Adipocyte (in vitro differentiated cells): ENCODE measurements at places on chromosomes 13 and 19.

DNA sequence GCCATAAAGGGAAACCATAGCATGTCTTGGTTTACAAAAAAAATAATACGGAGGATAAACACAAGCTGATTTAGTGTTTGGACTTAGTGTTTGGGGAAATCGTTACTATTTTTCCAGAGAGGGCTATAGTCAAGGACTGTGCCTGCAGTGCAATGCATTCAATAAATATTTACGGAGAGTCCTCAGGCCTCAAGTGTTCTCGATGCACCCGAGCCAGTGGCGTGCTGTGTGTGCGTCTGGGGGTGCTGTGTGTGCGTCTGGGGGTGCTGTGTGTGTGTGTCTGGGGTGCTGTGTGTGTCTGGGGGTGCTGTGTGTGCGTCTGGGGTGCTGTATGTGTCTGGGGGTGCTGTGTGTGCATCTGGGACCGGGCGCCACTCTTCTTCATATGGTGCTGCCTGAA lies 71.7 kb upstream of the GTF3A start:
- no peak for DNase-seq

GRCh38 chr13:23427881-23428528 lies 5.5 kb downstream of the SACS start:
- peak; percentile 41 for DNase-seq

DNA sequence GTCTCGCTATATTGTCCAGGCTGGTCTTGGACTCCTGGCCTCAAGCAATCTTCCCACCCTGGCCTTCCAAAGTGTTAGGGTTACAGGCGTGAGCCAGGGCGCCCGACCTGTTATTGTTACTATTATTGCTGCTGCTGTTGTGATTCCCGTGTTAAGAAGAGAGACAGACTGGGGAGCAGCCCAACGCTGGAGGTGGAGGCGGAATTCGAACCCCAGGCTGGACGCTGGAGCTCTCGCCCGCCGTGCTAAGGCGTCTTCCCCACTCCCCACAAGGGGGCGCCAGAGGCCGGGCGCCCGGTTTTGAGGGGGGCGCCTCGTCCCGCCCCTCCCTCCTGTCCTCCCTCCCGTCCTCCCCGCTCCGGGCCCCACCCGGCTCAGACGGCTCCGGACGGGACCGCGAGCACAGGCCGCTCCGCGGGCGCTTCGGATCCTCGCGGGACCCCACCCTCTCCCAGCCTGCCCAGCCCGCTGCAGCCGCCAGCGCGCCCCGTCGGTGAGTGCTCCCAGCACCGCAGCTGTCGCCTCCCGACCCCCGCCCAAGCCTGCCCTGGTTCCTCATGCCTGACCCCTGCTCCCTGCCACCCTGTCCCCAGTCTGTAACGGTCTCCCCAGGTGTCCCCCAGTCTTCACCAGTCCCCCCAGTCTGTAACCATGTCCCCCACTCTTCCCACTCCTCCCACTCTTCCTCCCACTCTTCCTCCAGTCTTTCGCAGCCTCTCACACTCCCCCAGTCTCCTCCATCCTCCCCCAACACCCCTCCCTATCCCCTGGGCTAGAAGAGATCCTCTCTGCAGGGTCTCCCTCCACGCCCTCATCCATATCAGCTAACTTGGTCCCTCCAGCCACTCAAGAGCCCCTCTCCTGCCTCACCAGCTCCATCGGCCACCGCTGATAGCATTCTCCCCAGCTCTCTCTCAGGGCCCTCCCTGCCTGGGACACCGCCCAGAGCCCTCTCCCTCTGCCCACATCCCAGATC lies at the start of gene EHD2:
Gene EHD2, plus strand, starts transcription at position 377 of the 976 bp plus-strand sequence. CDS start 3,191 bp downstream, outside the sequence.
- peak; percentile 95 for DNase-seq

DNA sequence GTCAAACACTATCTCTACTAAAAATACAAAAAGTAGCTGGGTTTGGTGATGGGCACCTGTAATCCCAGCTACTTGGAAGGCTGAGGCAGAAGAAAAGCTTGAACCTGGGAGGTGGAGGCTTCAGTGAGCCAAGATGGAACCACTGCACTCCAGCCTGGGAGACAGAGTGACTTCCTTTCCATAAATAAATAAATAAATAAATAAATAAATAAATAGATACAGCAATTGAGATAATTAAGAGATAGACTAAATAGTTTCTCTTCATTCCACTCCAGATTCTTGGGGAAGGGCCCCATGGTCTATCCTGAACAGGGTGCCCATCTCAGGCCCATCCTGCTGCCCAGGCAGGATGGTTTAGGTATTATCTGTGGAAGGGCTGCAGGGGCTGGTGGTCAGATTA lies 24.0 kb upstream of the FARP1 start:
- DNase-seq: no peak

DNA sequence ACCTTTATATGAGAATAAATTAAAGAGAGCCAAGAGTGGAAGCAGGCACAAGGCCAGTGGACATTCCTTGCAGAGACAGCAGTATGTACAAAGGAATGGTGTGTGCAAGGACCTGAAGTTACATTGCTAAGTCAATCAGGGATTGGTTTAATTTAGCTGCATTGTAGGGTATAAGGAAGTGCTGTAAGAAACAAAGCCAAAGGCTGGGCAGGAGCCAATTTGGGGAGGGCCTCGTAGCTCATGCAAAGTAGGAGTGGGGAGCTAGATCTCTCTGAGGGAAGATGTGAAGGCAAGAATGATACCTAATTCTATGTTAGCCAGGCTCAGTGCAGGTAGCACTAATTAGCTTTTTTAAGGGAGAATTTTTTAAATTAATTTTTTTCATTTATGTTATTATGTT lies 76.7 kb downstream of the SLAIN1 start:
- no peak for DNase-seq
